Progenitor cell of endocrine pancreas (in vitro differentiated cells): ENCODE measurements at places on chromosomes 5 and 9.

DNA sequence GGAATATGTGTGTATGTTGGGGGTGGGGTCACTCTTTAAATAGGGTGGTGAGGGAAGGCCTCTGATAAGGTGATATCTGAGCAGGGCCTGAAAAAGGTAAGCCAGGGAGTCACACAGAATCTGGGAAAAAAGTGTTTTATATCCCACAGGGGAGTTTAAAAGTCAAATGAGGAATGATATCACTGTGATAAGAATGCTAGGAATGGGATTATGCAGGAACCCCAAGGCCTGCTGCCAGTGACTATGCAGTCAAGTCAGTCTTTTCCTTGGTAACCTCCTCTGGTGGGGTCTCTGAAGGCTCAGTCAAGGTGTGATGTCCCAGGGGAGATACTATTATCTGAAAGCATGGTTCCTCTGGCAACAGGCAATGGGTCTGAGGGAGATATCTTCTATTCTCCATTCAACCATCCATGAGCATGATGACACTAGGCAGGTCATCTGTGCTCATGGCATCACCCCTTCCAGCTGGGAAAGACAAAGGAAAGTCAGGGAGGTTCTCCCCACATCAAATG is 53.5 kb downstream of the GRIA1 start:
- DNase-seq: no peak

DNA sequence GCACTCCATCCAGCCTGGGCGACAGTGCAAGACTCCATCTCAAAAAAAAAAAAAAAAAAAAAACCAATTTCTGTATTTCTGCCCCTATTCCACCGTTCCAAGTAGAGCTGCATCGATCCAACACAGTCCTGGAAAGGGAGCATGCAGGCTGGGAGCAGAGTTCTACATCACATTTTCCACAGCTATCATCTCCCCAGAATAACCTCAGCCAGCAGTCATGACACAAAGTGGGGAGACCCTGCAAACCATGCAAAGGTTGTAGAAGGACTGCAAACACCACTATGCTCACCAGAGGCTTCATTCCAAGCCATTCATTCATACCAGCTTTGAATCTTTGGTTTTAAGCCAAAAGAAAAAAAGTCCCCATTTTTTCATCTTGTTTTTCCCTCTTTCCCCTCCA is 20.8 kb upstream of the ZNF354A start:
- DNase-seq: no peak

DNA sequence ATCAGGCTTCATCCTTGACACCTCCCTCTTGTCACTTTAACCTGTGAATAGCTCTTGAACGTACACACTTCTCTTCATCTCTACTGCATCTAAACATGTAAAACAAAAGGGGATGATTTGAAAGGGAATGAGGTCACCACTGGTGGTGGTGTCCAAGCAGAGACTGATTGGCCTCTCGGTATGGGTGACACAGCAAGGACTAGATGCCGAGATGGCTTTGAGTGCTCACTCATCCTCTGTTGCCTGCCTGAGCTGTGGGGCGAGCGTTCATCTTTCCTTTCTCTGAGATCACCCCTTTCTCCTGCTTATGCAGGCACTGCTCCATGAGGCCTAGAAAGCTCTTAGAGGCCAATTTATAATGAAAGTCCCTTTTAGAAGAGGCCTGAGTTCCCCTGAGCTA is 51.9 kb downstream of the SEC61B start:
- no peak for DNase-seq

GRCh38 chr5:157877821-157878220 is 18.9 kb upstream of the CLINT1 start:
- DNase-seq: no peak

- no peak for DNase-seq
These were observed 46.7 kb upstream of the TBC1D2 start for GRCh38 chr9:98302150-98302549.

- no peak for DNase-seq
These were observed 173.9 kb downstream of the C9orf50 start for GRCh38 chr9:129446828-129447550.

GRCh38 chr9:74336161-74336560 is 161.0 kb upstream of the RORB start:
- DNase-seq: no peak

DNA sequence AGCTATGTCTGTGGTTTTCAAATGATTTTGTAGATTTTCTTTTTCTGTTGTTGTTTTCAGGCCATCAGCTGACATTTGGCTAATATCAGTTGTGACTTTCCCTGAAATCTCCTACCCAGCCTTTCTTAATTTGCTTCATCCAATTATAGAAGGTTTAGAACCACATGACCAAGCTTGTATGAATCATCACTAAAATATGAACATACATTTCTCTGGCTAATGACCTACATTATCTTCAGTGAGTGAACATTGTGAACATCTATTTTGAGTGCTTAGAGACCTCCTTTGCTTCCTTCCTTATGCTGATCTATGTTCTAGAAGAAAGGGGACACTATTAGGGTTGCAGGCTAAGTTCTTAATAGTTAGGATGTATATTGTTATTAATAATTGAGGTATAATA is 532.5 kb downstream of the RAB3C start:
- DNase-seq: no peak

GRCh38 chr5:174423558-174423957 is 300.8 kb upstream of the MSX2 start:
- DNase-seq: no peak
